NCI-H187 treated with DMSO at 0.1 percent for 48 hours (cell line): ENCODE measurements at places on chromosomes 16 and 17.

- DNase-seq = no peak
These were observed 33.2 kb downstream of the CYTH1 start for GRCh38 chr17:78748730-78749317.

- DNase-seq = no peak
These were observed 28.7 kb upstream of the CRISPLD2 start for GRCh38 chr16:84791088-84791487.

DNA sequence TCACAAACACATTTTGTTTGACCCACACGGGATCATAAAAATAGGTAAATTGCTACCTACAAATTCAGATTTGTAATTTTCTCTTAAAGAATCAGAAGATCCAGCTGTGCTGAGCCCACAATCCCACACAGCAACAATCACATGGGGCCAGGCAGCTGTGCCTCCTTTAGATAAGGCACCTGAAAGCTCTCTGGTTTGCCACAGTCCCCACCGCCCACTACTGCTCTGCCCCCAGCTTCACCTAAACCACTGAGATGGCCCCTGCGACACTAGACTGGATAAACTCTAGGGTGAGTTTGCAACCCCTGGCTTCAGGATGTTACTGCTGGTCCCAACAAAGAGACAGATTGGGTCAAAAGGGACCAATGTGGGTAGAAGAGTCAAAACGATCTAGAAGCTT is 96.8 kb downstream of the GSG1L start:
- DNase-seq = no peak

DNA sequence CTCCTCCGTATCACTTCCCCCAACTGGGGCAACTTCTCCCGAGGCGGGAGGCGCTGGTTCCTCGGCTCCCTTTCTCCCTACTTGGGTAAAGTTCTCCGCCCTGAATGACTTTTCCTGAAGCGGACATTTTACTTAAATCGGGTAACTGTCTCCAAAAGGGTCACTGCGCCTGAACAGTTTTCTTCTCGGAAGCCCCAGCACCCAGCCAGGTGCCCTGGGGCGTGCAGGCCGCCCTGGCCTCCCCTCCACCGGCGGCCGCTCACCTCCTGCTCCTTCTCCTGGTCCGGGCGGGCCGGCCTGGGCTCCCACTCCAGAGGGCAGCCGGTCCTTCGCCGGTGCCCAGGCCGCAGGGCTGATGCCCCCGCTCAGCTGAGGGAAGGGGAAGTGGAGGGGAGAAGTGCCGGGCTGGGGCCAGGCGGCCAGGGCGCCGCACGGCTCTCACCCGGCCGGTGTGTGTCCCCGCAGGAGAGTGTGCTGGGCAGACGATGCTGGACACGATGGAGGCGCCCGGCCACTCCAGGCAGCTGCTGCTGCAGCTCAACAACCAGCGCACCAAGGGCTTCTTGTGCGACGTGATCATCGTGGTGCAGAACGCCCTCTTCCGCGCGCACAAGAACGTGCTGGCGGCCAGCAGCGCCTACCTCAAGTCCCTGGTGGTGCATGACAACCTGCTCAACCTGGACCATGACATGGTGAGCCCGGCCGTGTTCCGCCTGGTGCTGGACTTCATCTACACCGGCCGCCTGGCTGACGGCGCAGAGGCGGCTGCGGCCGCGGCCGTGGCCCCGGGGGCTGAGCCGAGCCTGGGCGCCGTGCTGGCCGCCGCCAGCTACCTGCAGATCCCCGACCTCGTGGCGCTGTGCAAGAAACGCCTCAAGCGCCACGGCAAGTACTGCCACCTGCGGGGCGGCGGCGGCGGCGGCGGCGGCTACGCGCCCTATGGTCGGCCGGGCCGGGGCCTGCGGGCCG is 1.6 kb downstream of the HIC1 start:
- DNase-seq = no peak

- no peak for DNase-seq
These were observed 5.9 kb upstream of the C16orf87 start for GRCh38 chr16:46836534-46837530.

DNA sequence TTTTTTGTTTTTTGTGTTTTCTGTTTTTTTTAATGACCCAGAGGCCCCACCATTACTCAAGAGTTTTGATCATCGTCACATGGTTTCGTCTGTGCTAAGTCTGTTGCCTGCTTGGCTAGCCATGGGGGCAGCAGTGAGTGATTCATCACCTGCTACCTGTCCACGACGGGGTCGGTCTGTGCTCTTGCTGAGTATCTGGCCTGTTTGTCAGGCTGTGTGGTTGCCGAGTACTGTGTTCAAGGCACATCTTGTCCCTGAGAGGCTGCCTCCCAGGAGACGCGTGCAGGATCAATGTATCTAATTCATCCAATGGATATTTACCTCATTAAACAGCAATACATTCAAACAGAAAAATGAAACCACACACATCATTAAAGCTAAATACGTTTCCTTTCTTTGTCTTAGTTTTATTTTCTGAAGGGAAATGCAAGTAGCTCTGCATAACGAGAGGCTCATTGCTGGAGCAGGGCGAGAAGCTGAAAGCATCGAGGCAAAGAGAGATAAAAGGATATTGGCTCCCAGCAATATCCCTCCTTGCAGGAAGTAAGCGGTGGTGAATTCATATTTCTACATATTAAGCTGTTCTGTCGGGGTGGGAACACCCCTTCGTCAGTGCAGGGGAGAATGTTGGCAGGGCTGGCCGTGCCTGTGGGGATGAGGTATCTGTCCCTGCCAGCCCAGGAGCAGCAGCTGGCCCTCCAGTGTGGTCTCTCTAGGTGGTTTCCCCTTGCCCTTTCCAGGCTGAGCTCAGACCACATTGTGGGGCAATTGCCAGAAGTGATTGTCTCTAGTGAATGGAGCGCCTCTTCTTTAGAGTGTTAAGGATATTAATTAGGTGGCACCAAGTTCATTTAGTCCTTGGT is 166.2 kb upstream of the ASIC2 start:
- DNase-seq = no peak
